ENCODE measurements at places on chromosomes 11 and 22.
A peak's percentile ranks its signal among the peaks of the same experiment; 100 is the strongest.

- no peak for DNase-seq
These were observed 71.6 kb downstream of the EXT2 start for GRCh38 chr11:44167046-44167445.

- DNase-seq, result no peak
These were observed 48.8 kb downstream of the ACAT1 start for GRCh38 chr11:108170184-108170583.

DNA sequence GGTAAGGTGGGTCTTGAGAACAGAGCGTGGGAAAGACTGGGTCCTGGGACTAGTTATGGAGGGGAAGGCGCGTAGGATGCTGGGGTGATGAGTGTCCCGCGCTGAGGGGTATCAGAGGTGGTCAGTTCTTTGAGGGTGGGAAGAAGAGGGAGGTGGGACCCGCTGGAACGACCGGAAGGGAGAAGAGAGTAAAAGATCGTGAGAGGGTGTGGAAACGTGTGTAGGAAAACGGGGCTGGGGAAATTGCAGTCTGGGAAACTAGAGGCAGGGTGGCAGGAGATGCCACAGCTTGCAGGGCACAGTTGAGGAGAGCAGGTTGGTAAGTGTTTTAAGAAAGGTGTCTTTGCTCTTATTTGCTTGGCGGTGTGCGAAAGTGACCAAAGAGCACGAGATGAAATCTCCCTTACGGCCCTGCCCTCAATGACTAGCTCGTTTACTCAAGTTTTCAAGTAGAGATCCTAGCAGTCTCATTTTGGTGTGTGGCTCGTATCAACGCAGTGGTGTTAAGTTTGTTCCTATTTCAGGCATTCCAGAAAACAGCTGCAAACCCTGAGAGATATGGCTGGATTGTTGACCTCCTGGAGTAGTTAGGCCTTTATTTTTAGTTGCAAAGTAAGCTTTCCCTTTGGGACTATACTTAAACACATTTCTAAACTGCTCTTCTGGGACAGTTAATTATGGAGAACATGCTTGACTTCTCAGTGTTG, 615 bp downstream of the STT3A start:
- DNase-seq, result no peak

GRCh38 chr11:107666911-107667613, 44.8 kb downstream of the SLN start:
- DNase-seq, result peak; percentile 64
